Osteoblast (primary cell): ENCODE measurements at places on chromosomes 2 and 18.

DNA sequence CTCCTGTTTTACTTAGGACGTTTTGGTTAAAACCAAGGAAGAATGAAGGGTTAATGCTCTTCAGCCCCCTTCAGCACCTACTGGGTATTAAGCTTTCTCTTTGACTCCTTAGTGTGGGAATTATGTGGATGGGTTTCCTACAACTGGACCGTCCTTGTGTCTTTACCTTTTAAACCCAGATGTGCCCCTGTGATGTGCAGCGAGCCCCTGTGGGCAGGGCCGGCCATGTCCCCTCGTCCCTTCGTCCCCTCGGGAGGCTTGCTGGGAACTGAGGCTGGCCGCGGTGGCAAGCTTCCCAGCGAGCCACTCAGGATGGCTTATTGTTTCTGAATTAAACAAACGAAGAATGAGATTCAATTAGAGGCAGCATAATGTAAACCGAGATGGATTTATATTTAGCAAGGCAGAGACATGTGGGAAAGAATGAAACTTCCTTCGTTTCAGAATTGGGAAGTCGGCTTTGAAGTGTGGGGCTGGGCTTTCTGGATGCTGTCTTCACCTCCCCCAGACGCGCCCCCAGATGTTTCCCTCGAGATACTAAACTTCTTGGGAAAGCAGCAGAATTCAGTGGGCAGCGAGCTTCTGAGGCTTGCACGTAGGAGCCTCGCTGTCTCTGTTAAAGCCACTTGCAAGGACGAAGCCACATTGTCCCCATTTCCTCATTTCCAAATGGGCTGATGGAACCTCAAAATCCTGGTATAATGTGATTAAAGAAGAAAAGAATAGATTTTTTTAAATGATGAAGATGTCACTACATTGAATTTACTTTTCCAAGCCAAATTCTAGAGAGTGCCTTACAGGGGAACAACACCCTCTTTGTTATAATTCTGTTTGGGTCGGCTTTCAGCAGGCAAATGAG, 146.0 kb downstream of the VAPA start:
- H3K4me1 ChIP-seq, result peaks cover 36% of the 10 kb centered on the region
- peak overlapping the region; percentile 58 for H3K4me3 ChIP-seq
- DNase-seq, result no peak
- peak overlapping the region; percentile 11 for H3K27ac ChIP-seq
- no peaks in the 10 kb centered on the region for H3K36me3 ChIP-seq

DNA sequence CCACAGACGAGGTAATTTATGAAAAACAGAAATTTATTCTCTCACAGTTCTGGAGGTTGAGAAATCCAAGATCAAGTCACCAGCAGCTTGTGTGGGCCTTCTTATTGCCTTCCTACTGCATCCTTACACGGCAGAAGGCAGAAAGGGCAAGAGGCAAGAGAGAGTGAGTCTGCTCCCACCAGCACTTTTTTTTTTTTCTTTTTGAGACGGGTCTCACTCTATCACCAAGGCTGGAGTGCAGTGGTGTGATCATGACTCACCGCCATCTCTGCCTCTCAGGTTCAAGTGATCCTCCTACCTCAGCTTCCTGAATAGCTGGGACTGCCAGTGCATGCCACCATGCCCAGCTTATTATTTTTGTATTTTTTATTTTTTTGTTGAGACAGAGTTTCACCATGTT, 78.5 kb upstream of the HK2 start:
- H3K27ac ChIP-seq, result no peak overlapping the region
- H3K4me1 ChIP-seq, result no peaks in the 10 kb centered on the region
- peaks cover 4% of the 10 kb centered on the region for H3K27me3 ChIP-seq
- DNase-seq, result no peak
- H3K36me3 ChIP-seq, result no peaks in the 10 kb centered on the region
- H3K4me3 ChIP-seq, result no peak overlapping the region

DNA sequence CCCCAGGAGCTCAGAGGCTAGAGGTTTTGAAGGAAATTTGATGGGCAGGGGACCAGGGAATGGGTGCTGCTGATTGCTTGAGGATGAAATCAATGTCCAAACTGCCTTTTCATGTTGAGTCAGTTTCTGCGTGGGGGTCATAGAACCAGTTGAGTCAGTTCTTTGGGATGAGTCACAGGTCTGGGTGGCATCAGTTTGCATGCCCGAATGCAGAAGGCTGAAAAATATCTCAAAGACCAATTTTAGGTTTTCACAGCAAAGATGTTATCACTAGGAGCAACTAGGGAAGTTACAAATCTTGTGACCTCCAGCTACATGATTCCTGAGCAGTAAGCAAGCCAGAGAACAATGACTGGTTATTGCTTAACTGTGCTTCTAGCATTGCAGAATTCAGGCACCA, 1135.1 kb upstream of the CRIM1 start:
- H3K4me1 ChIP-seq, result no peaks in the 10 kb centered on the region
- DNase-seq, result no peak
- H3K4me3 ChIP-seq, result no peak overlapping the region
- no peaks in the 10 kb centered on the region for H3K27me3 ChIP-seq

- no peaks in the 10 kb centered on the region for H3K27me3 ChIP-seq
- H3K27ac ChIP-seq, result no peak overlapping the region
- H3K4me1 ChIP-seq, result peaks cover 2% of the 10 kb centered on the region
- H3K36me3 ChIP-seq, result no peaks in the 10 kb centered on the region
- DNase-seq, result peak; percentile 23
- H3K4me3 ChIP-seq, result no peak overlapping the region
These were observed 23.9 kb upstream of the HS6ST1 start for GRCh38 chr2:128342550-128342949.

DNA sequence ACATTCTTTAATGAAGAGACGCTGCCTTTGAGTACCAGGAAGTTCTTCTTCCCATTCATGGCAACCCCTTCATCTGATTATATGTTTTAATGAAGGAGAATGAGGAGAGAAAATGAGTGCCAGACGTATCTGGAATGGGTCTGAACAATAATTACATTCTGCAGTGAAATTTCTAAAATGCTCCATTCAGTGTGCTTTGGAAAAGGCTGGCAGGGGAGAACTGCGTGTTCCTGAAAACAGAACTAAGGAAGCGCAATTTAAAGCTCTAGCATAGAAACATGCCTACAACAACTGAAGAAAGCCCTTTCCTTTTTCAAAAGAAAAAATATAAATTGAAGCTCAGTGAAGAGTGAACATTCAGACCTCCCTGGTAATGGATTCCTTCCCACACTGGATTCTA, 58.8 kb downstream of the BOD1L2 start:
- DNase-seq, result no peak
- H3K36me3 ChIP-seq, result no peaks in the 10 kb centered on the region
- H3K4me1 ChIP-seq, result peaks cover 4% of the 10 kb centered on the region
- H3K27me3 ChIP-seq, result no peaks in the 10 kb centered on the region

DNA sequence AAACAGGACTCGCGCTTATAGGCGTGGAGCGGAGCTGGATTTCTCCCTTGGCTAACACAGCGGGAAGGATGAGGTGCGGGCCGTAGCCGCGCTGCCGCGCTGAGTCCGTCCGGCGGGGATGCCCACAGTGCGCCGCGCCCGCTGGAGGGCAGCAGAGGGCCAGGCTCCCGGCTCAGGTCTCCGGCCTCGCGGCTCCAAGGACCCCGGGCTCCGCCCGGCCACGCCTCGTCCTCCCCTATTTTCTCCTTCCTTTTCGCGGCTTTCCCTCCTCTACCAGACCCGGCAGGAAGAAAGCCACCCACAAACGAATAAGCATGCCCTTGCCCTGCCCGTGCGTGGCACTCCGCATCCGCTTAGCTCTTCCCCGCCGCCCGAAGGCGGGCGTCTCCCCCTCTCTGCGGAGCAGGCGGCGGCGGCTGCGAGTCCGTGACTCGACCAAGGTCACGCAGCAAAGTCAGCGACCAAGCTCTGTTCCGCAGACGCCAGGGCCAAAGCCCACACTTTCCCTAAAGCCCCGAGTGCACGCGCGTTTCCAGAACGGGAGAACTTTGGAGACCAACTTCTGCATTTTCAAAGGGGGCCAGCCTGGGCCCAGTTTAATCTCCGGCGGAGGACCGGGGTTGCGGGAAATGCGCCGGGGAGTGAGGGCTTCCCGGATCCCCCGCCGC, 48.5 kb downstream of the KCNIP3 start:
- H3K27ac ChIP-seq, result no peak overlapping the region
- H3K4me3 ChIP-seq, result peak overlapping the region; percentile 67
- no peaks in the 10 kb centered on the region for H3K36me3 ChIP-seq
- H3K27me3 ChIP-seq, result peaks cover 46% of the 10 kb centered on the region

- H3K27me3 ChIP-seq, result peaks cover 8% of the 10 kb centered on the region
- peaks cover 6% of the 10 kb centered on the region for H3K4me1 ChIP-seq
- no peak overlapping the region for H3K27ac ChIP-seq
- H3K36me3 ChIP-seq, result no peaks in the 10 kb centered on the region
- no peak for DNase-seq
These were observed 65.0 kb upstream of the TMEM18 start for GRCh38 chr2:742221-742620.
